Progenitor cell of endocrine pancreas (in vitro differentiated cells): ENCODE measurements at places on chromosomes 3 and 15. TPM values are rescaled to one million over a fixed set of nuclear protein-coding genes. Genes with fewer than 3 reads are reported as not detected.

DNA sequence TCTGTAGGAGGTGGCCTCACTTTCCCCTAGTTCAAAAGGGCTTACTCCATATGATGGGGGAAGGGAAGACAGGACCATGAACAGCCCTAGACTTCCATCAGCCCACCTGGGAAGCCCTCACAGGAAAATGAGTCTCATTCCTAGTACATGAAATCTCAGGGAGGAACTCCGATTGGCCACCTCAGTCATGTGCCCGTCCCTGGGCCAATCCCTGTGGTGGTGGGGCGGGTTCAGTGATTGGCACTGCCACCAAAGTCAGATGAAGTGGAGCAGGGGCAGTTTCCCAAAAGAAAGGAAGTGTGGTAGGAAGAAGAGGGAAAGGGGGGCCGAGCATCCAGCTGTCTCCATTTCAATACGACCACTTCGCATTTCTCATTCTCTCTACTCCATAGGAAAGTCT lies 25.9 kb upstream of the GP9 start:
- DNase-seq: no peak

GRCh38 chr3:14424711-14425580 lies 22.5 kb downstream of the SLC6A6 start:
- DNase-seq: no peak

GRCh38 chr3:12327021-12327420 lies 38.2 kb downstream of the PPARG start:
- no peak for DNase-seq

DNA sequence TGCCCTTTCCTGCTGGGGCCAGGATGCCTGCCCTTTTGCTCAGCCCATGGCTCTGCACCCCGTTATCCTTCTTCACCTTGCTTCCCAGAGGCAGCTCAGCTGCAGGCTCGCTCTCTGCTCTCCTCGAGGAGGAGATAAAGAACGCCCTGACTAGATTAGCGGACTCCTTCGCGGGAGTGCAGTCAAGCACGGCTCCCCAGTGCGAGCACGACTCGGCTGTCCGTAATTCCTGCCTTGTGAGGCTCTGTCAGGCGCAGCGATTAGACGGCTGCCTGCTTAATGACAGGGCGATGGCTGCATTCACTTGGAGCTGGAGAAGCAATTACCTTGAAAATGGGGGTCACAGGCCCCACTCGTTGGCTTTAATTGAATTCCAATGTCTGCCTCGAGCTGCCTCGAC lies 25.9 kb downstream of the TLE3 start:
- DNase-seq: no peak

- DNase-seq: no peak
Observed at GRCh38 chr3:180078592-180078991, 41.9 kb upstream of the PEX5L start.

GRCh38 chr15:99385865-99386264 lies 134.6 kb downstream of the LRRC28 start:
- DNase-seq: no peak

- no peak for DNase-seq
Observed at GRCh38 chr3:54337846-54338245, 215.5 kb downstream of the CACNA2D3 start.

DNA sequence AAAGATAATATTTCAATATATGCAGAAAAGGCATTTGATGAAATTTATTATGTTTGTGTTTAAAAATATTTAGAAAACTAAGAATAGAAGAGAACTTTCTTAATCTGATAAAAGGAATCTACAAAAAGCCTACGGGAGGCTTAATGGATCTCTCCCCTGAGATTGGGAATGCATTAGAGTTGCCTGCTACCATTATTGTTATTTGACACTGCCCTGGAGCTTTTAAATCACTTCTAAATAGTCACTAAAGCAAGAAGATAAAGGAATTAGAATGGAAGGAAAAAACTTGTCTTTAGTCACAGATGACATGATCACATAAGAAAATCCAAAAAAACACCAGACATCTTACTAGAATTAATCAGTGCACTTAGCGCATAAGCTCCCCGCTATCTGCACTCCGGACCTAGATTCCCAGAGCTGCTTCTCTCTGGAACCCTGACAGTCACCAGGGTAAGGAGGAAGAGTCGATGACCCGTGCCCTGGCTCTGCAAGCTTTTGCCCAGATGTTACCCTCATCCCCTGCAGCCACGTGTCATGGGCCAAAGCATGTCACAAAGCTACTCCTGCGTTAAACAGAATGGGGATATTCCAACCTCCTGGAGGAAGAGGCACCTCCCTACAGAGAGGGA lies 97.1 kb downstream of the MINAR1 start:
- DNase-seq: no peak

DNA sequence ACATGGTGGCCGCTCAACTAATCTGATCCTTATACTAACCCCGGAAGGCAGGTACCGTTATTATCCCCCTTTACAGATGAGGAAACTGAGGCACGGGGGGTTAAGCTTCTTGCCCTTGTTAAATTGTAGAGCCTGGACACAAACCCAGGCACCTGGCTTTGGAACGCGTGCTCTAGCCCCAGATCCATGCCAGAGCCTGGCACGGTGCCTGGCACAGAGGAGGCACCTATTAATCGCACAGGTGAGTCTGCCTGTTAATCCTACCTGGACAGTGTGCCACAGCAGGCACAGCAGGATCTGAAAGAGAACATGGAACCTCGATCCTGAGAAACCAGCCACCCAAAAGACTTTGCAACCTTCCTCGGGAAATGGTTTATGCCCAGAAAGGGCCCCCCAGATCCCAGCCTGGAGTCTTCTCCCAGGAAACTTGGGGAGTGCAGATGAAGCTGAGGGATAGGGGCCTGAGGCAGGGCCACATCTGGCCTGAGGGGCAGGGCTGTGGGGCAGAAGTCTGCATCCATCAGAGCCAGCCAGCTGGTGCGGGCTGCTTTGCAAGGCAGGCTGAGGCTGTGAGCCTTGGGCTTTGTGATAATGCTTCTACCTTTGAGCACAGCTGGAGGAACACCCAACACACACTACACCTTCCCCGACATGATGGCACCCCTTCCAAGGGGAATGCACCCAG lies 55.3 kb upstream of the SLC6A1 start:
- DNase-seq: no peak

DNA sequence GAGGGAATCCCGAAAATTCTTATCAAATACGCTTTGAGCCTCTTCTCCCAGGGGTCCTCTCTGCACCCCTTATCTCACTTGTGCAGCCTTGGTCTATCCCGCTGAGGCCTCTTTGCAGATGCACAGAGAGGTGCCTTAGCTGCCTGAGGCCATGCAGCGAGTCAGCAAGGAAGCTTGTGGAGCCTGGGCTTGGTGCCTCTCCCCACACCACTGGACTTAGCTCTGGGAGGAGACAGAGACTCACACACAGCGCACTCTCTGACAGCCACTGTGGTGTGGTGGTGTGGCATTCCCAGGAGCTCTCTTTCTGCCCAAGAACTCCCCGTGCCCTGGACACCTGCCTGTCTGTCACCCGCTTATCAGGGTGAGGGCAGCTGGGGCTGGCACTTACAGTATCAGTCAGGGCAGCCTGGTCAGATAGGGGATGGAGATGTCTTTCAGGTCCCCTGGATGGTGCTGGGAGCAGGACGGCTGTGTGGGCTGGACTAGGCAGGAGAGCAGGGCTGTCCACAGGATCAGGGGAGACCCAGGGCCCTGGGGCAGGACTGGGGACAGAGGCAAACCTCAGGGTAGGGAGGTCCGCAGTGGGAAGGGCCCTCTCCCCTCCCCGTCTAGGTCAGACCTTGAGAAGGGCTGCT lies 10.2 kb upstream of the LINGO1 start:
- no peak for DNase-seq

PLSCR5 gene
- total RNA-seq: 0.31 TPM in 1 of 2 replicates, not detected in the other

ASB7 gene
- 17.4 and 18.9 TPM in 2 replicates for total RNA-seq

RAD51 gene
- total RNA-seq: 13.2 and 16.0 TPM in 2 replicates

CHDH gene
- total RNA-seq: 17.7 and 17.9 TPM in 2 replicates

CCDC33 gene
- 0.84 and 2.0 TPM in 2 replicates for total RNA-seq

BFSP2 gene
- not detected in 2 replicates for total RNA-seq

IL20RB gene
- 0.62 and 1.7 TPM in 2 replicates for total RNA-seq
